ENCODE measurements at places on chromosomes 16 and 17.

- no peak for DNase-seq
Observed at GRCh38 chr17:58306131-58306951, 22.3 kb downstream of the TSPOAP1 start.

DNA sequence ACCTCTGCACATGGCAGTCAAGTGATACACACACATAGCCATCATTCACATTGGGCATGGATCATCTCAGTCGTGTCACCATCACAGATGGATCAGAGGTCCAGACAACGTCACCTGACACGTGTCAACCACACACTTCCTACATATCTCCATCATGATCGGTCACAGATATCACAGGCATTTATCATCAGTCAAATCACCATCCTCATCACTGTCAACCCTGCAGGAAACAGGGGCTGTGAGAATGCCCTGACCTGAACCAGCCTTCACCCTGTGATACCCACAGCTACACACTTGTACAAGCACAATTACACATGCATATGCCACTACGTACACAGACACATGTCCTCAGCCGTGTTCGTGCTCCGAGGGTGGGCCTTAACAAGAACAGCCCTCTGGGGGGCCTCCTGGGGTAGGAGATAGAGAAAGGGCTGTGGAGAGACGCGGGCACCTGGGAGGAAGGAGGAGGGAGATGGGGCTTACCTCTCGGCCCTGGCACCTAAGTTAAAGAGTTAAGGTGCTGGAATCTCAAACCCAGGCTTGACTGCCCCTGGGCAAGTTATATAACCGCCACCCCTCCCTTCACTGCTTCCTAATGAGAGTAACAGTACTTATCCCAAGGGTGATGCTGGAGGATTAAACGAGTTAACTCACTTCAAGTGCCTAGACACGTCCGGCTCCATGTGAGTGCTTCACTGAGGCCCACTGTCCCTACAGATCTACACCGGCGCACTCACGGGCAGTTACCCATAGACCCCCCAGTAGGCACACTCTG is 1.1 kb downstream of the SLC12A4 start:
- DNase-seq: no peak

DNA sequence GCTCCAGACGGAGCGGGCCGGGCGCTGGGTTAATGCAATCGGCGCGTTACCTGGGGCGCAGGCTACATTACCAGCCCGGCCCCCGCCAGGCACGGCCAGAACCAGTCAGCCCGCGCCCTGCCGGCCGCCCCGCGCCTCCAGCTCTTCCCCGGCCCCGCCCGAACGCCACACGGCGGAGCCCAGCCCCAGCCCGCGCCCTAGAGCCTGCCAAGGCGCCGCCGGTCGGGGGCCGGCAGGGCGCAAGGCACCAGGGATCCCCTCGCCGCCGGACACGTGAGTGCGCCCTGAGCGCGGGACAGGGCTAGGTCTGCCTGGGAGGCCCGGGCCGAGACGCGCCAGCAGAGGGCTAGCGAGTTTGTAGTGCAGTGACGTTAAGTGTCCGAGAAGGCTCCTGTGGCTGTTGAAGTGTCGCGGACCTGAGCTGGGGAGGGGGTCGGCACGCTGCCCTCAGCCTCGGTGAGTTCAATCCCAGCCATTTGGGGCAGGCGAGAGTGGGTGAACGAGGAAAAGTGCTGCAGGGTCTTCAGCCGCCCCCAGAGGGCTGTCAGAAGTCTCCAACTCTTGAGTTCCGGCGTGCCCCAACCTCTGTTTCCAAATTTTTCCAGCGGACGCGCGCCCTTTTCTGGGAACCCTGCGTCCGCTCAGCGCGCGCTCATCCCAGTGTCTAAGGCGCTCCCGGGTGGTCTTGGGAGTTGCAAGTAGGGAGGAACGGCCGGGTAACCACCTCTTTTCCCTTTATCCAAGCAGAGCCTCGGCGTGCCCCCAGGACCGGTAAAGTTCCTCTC is at the start of gene SLC6A2:
Gene SLC6A2, plus strand, starts transcription at position 92 of the 785 bp plus-strand sequence. CDS start 707 bp downstream, outside the sequence.
- no peak for DNase-seq

GRCh38 chr16:54303613-54304012 is 17.0 kb upstream of the IRX3 start:
- no peak for DNase-seq

- DNase-seq: no peak
Observed at GRCh38 chr16:83248735-83249463, 558.9 kb upstream of the HSBP1 start.

DNA sequence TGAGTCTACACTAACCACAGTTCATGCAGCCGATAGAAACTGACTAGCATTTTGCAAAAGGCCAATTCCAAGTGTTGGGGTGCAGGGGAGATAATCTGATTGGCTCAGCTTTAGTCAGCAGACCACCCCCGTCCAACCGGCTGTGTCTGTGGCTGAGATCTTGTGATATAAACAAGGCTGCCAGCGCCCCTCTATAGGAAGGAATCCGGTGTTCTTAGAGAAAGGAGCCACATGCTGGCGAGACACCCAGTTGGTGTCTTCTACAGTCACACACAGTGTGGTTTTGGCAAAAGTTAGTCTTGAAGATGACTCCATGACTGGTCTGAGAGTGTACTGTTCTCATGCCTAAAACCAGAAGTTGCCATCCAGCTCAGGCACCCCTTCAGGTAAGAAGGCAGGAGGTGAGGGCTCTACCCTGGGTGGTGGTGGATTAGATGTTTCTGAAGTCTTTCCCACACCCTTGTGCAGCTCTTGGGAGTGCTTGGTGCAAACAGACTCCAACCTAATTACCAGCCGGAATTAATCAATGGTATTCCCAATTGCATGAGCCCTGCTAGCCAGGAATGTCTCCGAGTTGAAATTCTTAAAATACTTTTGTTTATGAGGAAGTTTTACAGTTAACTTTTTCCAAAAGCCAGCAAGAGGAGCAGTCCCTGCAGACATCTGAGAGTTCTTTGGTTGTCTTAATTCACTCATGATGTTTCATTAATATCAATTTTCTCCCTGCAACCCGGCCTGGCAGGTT is 172.3 kb upstream of the IRX6 start:
- DNase-seq: no peak

DNA sequence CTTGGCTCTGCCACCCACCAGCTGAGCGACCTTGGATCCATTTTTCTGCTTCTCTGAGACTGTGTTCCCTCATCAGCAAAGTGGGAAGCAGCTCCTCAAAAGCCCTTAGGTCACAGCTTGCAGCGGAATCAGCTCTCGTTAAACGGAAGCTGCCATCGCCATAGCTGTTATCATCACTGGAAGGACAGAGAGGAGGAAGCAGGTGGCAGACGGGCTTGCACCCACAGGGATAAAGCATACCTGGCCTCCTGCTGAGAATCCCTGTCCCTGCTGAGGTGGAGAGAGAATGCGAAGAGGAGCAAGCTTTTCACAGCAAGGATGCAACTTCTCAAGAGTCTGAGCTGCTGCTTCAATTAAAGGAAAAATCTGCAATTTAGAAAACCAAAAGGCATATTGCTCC is 106.6 kb downstream of the CLEC16A start:
- no peak for DNase-seq

DNA sequence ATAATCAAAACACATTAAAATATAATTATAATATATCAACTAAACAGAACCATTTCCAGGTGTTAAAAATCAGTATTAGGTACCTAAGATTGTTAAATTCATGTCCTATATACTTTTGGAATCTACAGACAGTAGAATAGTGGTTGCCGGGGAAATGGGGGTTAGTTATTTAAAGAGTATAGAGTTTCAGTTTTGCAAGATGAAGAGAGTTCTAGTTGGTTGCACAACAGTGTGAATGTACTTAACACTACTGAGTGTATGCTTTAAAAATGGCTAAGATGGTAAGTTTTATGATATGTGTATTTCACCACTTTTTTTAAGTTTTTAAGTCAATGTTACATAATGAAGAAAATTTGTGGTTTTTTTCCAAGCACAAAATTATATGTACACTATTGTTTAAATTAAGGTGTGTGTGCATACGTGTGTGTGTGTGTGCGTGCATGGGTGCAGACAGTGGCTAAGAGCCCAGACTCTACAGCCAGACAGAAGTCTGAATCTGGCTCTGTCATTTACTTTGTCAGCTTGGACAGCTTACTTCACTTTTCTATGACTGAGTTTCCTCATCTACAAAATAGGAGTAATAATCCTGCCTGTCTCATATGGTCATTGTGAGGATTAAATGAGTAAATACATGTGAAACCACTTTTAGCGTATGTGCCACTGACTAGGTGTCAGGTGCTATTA is 25.3 kb upstream of the PHAF1 start:
- DNase-seq: no peak

DNA sequence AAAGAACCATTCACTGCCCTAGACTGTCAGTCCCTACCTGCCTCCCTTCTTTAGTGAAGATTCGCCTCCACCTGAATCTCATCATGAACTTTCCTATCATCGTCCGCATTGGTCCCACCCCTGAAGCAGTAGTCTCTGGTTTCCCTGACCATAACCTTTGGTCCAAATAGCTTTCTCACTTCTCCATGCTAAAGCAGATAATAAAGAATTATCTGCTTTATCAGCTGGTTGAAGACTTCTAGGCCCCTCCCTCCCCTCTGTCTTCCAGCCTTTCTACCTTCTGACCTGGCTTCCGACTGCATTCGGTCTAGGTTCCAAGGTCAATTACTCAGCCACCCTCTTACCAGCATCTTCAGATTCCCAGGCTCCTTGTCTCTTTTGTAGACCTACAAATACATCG is 650.9 kb downstream of the HS3ST4 start:
- DNase-seq: no peak

DNA sequence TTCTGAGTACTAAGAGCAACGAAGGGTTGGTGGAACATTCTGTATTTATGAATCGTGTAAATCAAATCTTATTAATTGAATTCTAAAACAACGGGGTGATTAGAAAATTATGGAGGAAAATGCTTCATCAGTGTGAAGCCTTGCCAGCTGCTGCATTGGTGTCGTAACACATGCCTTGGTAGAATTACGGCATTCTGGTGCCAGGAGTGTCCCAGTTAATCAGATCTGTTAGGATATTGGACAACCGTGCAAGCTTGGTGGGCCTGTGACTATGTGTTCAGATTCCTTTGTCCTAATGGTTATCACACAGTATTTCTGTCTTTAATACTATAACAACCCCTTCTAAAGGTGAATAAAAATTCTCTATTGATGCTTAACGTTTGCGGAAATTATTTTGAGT is 44.2 kb upstream of the TANC2 start:
- DNase-seq: no peak

DNA sequence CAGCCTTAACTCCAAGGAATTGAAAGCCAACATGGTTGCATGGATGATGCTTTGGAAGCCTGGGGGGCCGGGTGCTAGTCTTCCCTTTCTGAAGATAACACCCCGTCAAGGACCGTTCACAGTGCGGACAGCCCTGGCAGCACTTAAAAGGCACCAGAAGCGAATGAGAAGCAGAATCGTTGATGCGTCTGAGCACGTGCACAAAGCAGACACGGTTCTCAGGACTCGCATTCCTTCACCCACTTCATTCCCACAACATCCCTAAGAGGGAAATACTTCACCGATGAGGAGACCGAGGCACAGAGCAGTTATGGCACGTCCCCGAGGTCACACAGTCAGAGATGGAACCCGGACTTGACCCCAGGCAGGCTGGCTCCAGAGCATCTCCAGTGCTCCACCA is 14.2 kb downstream of the TRPV1 start:
- DNase-seq: no peak

- no peak for DNase-seq
Observed at GRCh38 chr17:69320210-69320907, 6.6 kb downstream of the ABCA5 start.

DNA sequence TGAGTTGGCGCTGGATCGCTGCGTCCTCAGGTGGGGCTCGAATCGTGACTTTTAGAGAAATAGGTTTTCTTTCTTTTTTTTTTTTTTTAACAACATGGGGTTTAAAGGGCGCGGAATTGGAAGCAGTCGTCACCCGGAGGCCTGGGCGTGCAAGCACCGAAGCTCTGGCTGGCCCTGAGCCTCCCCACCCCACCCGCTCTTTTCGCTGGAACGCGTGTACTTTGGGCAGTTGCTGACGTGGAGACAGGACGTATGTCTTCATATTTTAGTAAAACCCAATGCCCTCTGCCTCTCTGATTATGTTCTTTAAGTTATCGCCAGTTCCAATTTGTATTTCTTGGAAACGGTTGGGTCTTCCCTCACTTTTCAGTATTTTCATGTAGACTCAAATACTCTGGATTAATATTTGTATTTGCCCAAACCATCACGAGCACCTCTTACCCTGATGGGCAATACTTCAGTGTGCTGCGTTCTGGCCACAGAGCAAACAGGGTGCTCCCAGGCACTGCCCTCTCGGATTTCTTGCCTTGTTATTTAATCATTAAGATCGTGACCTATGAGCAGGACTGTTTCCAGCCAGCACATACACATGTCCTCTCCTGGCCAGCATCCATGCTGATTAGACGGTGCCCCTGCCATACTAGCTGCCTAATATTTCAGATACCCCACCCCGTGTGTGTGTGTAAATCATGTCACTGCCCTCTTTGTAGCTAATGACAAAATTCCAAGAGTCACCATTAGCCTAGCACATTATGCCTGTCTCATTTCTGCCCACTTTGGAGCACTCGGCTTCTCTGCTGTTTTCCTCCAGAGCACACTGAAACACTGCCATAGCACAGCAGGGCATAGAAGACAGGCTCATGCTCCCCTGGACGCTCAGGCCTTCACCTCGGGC is 805 bp upstream of the C16orf95 start:
- DNase-seq: peak; percentile 15

DNA sequence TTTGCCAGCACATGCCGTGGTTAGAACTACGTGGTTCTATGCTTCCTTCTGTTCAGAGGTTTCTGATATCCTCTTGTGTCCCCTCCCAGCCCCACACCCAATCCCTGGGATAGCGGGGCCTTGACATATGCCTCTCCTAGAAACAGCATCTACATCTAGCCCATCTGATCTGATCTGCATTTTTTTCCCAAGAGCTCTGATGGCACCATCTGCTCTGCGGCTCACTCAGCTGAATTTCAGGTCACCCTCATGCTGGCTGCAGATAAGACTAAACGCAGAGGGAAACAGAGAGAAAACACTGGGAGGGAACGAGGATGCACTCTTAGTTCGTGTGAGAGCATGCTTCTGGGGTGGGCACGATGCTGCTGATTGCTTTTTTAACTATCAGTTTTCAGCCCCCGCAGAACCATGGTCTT is 10.7 kb downstream of the WIPI1 start:
- DNase-seq: no peak

- DNase-seq: no peak
Observed at GRCh38 chr17:77264617-77265230, 124.0 kb downstream of the SEC14L1 start.

DNA sequence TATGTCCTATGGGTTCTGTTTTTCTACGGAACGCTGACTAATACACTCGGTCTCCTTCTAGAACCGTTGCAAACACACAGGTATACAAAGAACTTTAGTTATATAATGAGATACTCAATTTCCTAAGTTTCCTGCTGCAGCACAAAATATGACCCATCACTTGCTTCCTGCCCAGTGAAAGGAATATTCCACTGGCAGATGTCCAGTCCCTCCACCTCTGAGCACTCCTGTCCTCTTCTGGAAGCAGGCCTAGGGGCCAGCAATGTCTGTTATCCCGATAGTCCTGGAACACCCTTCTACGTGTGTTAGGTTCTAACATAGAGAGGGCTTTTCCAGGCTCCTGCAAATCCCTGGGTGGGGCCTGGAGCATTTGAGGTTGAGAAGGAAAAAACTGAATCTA is 32.7 kb downstream of the ADAMTS18 start:
- DNase-seq: no peak

Measured in T follicular helper cell (primary cell).